ENCODE measurements at places on chromosomes 12 and 14. TPM values are rescaled to one million over a fixed set of nuclear protein-coding genes. Genes with fewer than 3 reads are reported as not detected.

DDX51 gene
- total RNA-seq = 59.3 TPM

- H3K36me3 ChIP-seq = no peaks in the 10 kb centered on the region
- no peaks in the 10 kb centered on the region for H3K4me1 ChIP-seq
- H3K4me3 ChIP-seq = no peak overlapping the region
- no peak for DNase-seq
Measured at GRCh38 chr14:54146601-54147000, 190.0 kb upstream of the BMP4 start.

GRCh38 chr12:92764831-92765230 lies 62.0 kb downstream of the PLEKHG7 start:
- H3K4me3 ChIP-seq = no peak overlapping the region
- no peaks in the 10 kb centered on the region for H3K4me1 ChIP-seq
- no peak for DNase-seq
- H3K36me3 ChIP-seq = no peaks in the 10 kb centered on the region
- no peaks in the 10 kb centered on the region for H3K27me3 ChIP-seq
- no peak overlapping the region for H3K27ac ChIP-seq

DNA sequence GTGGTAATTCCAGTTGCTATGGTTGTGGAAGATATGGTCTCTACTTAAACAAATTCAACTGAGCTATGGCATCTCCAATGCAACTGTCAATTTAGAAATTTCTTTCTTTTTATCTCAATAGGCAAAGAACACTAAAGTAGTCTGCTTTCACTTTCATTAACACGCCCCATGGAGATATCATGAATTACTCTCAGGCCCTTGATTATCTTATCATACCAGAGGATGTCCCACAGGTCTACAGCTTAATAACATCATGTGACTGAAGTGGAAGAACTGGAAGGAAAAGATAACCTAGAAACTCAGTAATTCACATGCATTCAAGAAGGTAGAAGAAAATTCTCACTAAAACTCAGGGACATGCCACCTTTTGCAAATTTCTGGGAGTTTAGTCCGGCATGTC lies 114.3 kb downstream of the FLRT2 start:
- no peak overlapping the region for H3K27ac ChIP-seq
- no peaks in the 10 kb centered on the region for H3K36me3 ChIP-seq
- no peaks in the 10 kb centered on the region for H3K27me3 ChIP-seq
- no peak for DNase-seq
- no peak overlapping the region for H3K4me3 ChIP-seq

DNA sequence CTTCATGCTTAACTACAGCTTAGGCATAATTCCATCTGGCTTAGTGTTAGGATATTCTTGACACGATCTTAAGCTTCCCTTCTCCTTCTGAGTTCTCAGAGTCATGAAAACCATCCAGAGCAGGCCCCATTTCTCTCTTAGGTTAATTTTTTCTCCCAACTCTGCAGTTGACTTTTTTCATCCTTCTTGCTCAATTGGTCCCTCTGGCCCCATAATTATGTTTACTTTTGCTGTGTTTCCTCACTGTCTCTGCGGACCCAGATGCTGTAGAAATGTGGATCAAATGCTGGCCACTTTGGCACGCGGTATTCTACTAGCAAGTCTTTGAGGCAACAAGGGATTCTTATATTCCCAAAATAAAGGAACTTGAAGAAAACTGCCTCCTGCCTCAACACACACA lies 9.5 kb downstream of the TMEM132C start:
- H3K4me1 ChIP-seq = no peaks in the 10 kb centered on the region
- H3K27me3 ChIP-seq = no peaks in the 10 kb centered on the region
- H3K36me3 ChIP-seq = no peaks in the 10 kb centered on the region
- DNase-seq = no peak
- no peak overlapping the region for H3K4me3 ChIP-seq

GRCh38 chr14:24381363-24382063 lies 13.5 kb downstream of the NFATC4 start:
- no peak for DNase-seq
- no peaks in the 10 kb centered on the region for H3K36me3 ChIP-seq
- H3K27me3 ChIP-seq = no peaks in the 10 kb centered on the region
- no peaks in the 10 kb centered on the region for H3K4me1 ChIP-seq
- H3K4me3 ChIP-seq = no peak overlapping the region

- H3K27me3 ChIP-seq = no peaks in the 10 kb centered on the region
- no peak for DNase-seq
- peaks cover 12% of the 10 kb centered on the region for H3K4me1 ChIP-seq
- H3K36me3 ChIP-seq = no peaks in the 10 kb centered on the region
- H3K27ac ChIP-seq = no peak overlapping the region
- no peak overlapping the region for H3K4me3 ChIP-seq
Measured at GRCh38 chr14:98909251-98909944, 362.6 kb downstream of the BCL11B start.

SLC2A14 gene
- total RNA-seq = 0.52 TPM

- no peaks in the 10 kb centered on the region for H3K27me3 ChIP-seq
- no peak overlapping the region for H3K4me3 ChIP-seq
- no peaks in the 10 kb centered on the region for H3K4me1 ChIP-seq
- DNase-seq = no peak
- H3K27ac ChIP-seq = no peak overlapping the region
Measured at GRCh38 chr12:56863789-56864188, 70.4 kb downstream of the SDR9C7 start.

GRCh38 chr12:128977441-128977840 lies 124.2 kb downstream of the GLT1D1 start:
- H3K4me3 ChIP-seq = no peak overlapping the region
- no peak for DNase-seq
- no peaks in the 10 kb centered on the region for H3K4me1 ChIP-seq
- H3K27ac ChIP-seq = no peak overlapping the region
- peaks cover 12% of the 10 kb centered on the region for H3K27me3 ChIP-seq
- H3K36me3 ChIP-seq = no peaks in the 10 kb centered on the region

A2M gene
- not detected for total RNA-seq

DNA sequence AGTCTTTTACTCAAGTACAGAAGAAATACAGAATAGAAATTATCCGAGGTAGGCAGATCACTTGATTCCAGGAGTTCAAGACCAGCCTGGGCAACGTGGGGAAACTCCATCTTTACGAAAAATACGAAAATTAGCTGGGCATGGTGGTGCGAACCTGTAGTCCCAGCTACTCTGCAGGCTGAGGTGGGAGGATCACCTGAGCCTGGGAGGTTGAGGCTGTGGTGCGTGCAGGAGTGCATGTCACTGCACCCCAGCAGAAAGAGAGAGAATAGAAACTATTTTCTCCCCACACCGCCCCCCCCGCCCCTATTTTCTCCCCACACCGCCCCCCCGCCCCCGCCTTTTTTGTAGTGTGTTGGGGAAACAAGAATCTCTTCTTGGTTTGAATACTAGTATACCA lies 2.2 kb downstream of the DNM1L start:
- no peaks in the 10 kb centered on the region for H3K36me3 ChIP-seq
- H3K27ac ChIP-seq = no peak overlapping the region
- H3K4me3 ChIP-seq = no peak overlapping the region
- no peaks in the 10 kb centered on the region for H3K27me3 ChIP-seq
- DNase-seq = no peak

REP15 gene
- not detected for total RNA-seq

GALNT8 gene
- total RNA-seq = 0.56 TPM

DNA sequence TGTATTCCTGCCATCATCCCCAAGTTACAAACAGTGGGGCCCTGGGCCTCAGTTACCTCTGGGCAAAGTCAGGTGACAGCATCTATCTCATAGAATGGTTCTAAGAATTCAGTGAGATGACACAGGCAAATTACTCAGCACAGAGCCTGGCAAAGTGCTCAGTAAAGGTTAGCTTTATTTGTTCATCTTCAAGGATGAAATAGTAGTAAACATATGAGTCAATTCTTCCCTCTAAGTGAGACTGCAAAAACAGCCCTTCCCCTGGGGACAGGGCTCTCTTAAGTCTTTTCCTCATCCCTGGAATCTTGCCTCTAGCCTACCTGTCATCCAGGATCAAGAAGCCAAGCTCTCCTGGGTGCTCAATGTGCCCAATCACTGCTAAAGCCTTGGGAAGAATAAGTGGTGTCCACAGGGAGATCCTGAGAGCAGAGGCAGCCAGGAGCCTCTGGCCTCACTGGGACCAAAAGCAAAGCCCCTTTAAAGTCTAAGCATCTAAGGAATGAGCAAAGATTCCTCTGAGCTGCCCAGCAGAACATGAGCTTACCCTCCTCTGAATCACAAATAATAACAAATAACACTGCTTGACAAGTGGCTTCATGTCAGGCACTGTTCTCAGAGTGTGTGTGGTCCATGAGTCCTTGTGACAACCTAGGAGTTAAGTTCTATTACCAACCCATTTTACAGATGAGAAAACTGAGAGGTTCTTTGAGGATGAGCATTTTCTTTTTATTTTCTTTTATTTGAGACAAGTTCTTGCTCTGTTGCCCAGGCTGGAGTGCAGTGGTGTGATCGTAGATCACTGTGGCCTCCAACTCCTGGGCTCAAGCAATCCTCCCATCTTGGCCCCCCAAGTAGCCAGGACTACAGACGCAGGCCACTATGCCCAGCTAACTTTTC lies 12.1 kb downstream of the NUAK1 start:
- no peaks in the 10 kb centered on the region for H3K36me3 ChIP-seq
- H3K4me1 ChIP-seq = no peaks in the 10 kb centered on the region
- no peak overlapping the region for H3K27ac ChIP-seq
- H3K4me3 ChIP-seq = no peak overlapping the region

DNA sequence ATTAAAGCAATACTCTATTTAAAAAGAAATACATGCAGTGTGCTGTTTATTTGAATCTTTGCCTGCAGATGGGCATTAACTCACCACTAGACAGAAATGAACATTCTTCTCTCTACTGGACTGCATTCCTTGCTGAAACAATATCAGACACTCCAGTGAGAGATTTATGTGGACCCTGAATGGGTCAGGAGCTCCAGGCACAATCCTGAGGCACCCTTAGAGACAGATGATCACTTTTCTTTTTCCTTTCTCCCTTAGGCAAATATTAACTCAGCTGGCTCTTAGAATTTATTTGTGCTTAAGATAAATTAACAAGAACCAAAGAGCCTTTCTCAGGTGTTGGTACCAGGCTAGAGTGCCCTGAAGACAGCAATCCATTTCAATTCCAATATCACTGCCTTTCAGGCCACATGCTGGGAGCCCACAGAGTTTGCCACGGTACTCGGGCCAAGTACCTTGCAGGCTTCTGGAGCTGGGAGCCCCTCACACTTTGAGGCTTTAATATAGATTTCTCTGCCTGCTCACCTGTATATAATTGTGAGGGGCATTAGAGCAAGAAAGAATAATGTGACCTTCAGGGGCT lies 173.0 kb downstream of the EMP1 start:
- no peaks in the 10 kb centered on the region for H3K36me3 ChIP-seq
- H3K4me1 ChIP-seq = no peaks in the 10 kb centered on the region
- no peak for DNase-seq
- H3K27ac ChIP-seq = no peak overlapping the region
- H3K4me3 ChIP-seq = no peak overlapping the region
- H3K27me3 ChIP-seq = no peaks in the 10 kb centered on the region

- H3K4me1 ChIP-seq = no peaks in the 10 kb centered on the region
- H3K36me3 ChIP-seq = no peaks in the 10 kb centered on the region
- H3K4me3 ChIP-seq = no peak overlapping the region
- H3K27ac ChIP-seq = no peak overlapping the region
- peaks cover 2% of the 10 kb centered on the region for H3K27me3 ChIP-seq
Measured at GRCh38 chr12:119239040-119239439, 60.3 kb downstream of the HSPB8 start.
